ENCODE measurements at places on chromosomes 7 and 10.
A peak's percentile ranks its signal among the peaks of the same experiment; 100 is the strongest.

DNA sequence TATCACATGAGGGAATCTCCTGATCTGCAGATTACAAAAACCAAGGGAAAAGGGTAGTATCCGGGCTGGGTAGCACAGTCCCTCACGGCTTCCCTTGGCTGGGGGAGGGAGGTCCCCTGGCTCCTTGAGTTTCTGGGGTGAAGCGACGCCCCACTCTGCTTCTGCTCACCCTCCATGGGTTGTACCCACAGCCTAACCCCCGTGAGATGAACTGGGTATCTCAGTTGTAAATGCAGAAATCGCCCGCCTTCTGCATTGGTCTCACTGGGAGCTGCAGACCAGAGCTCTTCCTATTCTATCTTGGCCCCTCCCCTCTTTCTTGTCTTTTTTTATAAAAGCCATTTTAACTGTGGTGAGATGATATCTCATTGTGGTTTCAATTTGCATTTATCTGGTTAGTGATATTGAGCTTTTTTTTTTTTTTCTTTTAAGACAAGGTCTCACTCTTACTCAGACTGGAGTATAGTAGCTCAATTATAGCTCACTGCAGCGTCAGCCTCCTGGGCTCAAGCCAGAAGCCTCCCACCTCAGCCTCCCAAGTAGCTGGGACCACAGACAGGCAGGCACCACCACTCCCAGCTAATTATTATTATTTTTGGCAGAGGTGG, 87.8 kb downstream of the ABCC2 start:
- no peak for DNase-seq

- DNase-seq: no peak
Observed at GRCh38 chr7:157551325-157552070, 214.7 kb downstream of the DNAJB6 start.

GRCh38 chr7:80467069-80467468, 44.8 kb downstream of the GNAT3 start:
- DNase-seq: no peak

DNA sequence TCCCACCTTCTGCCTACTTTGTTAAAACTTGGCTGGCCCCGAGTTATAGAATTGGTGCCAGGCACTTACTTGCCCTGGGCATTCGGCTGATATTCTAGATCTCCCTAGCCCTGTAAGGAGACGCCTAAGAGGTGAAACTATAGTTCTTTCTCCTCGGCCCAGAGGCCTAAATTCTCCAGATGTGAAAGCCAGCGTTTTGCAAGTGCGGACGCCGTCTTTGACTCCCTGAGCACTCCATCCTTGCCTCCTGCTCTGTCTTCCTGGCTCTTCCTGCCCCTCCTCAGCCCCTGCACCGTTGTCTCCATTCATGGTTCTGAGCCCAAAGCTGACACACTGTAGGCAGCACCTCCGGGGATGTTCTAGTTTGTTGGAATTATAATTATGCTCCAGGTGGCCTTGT, 11.2 kb downstream of the SMKR1 start:
- no peak for DNase-seq

GRCh38 chr10:86209726-86210125, 156.9 kb downstream of the GRID1 start:
- no peak for DNase-seq

DNA sequence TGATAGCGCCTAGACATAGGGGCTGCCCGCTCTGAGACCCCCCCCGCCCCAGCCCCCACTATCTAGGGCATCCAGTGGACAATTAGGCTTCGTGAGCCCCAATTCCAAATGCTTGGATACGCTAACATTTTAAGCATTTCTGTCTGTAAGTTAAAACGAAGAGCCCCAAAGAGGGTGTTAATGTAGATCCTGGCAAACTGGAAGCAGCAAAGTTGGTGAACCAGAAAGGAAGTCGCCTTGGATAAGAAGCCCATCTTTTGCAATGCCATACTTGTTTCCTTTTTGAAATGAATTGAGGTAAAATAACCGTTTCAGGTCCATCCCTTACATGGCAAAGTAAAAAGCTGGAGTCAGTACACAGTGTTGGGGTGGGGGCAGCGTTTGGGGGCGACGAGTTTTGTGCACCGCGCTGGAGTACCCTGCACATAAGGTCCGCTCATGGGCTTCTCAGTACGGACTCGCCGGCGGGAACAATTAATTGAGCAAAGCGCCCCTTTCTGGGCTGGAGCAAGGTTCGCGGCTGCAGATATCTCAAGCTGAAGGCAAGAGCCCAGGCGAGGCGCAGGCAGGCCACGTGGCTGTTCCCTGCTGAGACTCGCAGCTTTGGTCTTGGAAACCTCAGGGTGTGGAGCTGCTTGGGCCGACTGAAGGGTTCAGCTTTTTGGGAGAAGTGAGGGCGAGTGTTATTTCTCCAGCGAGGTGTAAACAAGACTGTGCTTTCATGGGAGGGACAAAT, 1.4 kb upstream of the TWIST1 start:
- DNase-seq: no peak

DNA sequence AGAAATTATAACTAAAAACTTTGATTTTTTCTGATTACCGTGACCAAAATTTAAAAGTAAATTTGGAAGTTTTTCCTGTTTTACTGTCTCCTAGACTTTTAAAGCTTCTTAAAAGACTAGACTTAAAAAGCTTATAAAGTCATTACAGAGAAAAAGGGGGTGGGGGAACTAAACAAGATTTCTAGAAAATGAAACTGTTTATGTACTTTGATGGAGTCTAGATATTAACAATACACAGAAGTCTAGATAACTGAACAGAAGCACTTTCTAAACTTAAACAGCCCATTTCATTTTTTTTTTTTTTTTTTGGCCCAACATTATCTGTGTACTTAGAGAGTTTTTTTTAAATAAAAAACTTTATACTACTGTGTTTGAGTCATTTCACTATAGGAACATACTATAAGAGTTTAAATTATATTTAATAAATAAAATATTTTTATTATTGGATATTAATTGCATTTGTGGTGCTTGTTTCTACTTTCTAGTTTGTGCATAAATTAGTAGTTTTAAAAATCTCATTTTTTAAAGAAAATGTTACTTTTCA, 98.5 kb downstream of the PHTF2 start:
- DNase-seq: no peak

- DNase-seq: no peak
Observed at GRCh38 chr10:77325233-77325537, 312.4 kb downstream of the KCNMA1 start.

DNA sequence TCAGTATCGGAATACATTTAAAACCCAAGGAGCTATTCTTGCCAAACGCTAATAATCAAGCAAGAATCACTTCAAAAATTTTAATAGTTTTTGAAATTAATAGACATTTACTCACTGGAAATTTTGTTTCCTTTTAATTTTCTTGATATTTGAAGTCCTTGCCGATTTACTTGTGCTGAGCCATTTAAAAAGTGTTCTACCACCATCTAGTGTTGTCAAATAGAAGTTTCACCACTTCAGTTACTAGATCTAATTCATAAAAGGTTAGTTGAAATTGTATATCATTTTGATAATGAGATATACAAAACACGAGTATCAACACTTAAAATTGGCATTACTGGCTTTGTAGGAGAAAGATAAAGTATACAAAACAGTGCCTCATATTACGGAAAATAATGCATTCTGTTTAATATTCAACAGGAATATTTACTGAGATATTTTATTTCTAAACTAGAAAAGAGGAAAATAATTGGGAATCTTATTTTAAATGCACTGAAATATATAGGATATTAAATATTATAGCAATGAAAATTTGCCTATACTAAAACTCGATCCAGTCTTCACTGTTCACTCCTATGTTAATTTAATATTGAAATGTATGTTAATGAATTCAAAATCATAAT, 664.8 kb upstream of the SEMA3D start:
- DNase-seq: no peak

DNA sequence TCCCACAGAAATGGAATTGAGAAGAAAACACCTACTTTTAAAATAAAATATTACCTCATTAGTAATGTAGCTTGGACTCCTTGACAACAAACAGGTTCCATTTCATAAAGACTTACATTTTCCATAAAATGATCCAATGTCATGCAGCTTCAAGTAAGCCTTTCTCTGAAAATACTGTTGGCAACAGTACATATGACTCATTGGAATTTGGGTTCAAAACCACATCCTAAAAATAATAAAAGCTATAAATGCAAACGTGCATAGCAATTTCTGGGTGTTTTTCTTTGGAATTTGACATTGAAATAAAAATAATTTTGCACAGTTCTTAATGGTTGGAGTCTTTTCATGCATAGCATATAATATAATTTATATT, 47.9 kb downstream of the FHIP2A start:
- no peak for DNase-seq

DNA sequence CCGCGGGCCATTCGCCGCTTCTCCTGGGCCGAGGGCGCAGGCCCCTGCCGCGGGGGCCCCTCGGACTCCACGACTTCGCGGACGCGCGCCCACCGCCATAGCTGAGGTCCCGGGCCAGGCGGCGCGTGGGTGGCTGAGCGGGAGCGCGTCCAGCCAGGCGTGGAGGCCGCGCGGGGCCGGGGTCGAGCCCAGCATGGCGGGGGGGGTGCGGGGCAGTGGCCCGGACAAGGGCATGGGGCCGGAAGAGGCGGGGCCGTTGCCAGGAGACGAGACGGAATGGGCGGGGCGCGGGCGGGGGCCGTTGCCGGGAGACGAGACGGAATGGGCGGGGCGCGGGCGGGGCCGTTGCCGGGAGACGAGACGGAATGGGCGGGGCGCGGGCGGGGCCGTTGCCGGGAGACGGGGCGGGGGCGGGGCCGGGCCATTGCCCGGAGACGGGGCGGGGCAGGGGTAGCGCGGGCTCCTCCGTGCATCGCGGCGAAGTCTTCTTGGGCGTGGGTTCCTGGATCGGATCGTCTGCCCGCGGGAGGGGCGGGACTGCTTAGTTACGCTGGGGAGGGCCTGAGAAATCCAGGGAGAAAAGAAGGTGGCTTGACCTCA, 14.8 kb downstream of the ADAM8 start:
- peak; percentile 79 for DNase-seq

DNA sequence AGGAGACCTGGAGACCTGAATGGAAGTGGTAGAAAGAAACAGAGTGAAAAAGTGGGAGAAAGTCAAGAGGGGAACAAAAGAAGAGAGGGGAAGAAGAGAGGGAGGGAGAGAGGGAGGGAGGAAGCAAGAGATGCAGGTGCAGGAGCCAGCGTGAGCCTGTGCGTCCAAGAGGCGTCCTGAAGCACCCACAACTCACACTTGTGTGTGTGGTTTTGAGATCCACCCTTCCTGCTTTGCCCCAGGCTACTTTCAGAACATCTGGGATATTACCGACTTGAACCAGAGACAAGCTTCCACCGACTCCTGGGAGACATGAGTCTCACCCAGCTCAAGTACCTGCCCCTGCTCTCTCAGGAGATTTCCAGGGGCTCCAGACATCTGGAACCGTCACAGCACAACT, 9.8 kb downstream of the AFAP1L2 start:
- DNase-seq: no peak

GRCh38 chr10:27568196-27569175, 64.4 kb downstream of the RAB18 start:
- no peak for DNase-seq

GRCh38 chr7:29496355-29497020, 67.1 kb upstream of the PRR15 start:
- DNase-seq: no peak

GRCh38 chr7:101163279-101164070, 1.9 kb downstream of the VGF start:
- DNase-seq: no peak

GRCh38 chr10:119201233-119201632, 6.1 kb upstream of the GRK5 start:
- DNase-seq: no peak

DNA sequence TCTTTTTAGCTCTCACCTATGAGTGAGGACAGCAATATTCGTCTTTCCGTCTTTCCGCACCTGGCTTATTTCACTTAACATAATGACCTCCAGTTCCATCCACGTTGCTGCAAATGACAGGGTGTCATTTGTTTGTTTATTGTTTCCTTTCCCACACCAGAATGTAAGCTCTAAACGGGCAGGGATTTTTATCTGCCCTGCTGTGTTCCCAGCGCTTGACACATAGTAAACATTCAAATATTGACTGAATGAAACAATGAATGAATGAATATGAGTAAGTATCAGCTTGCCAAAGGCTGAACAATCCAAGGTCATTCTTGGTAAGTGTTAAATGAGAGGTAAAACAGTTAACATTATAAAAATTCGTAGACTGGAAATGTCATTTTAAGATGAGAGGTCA, 12.8 kb downstream of the SH3PXD2A start:
- DNase-seq: no peak

DNA sequence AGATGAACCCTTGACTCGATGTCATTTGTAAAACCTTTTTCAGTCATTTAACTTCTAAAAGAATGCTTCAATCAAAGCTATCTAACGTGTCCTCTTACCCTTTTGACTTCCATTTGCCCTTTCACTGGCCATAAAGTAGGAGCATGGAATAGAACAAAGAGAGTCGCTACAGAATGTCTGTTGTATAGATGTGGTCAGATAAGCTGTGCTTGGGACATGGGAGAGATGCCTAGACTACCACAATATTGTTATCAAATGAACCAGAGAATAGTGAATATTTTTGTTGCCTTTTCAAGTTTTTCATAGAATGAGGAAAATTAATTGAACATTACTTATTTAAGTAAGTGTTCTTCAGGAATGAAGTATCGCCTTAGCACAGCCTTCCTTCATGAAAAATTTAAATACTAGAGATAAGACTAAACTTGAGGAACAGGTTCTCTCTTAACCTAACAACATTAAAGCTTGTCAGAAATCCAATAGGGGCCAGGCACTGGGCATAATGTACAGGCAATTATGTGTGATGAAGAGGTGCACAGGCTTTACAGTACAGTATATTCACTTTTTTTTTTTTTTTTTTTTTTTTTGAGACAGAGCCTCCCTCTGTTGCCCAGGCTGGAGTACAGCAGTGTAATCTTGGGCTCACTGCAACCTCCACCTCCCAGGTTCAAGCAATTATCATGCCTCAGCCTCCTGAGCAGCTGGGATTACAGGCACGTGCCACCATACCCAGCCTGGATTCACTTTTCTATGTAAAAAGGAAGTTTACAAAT, 7.5 kb upstream of the KMT2E start:
- no peak for DNase-seq

GRCh38 chr7:46432708-46433107, 511.6 kb upstream of the IGFBP3 start:
- no peak for DNase-seq

DNA sequence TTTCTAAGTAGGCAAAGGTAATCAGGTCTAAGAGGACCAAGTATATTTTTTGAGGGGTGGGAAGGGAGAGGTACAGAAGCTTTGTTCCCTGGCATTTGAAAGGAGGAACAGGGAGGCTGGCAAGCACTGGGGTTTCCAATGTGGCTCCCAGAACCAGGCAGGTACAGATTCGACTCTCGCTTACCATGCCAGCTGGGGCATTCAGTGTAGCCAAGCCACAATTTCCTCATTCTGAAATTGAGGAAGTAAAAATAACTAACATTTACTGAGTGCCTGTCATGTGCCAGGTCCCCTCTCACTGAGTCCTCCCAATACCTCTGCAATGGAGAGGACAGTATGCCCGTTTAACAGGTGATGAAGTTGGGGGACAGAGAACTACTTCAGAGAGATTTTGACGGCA, 45.9 kb upstream of the BET1 start:
- no peak for DNase-seq

GRCh38 chr7:140525743-140526142, 46.4 kb upstream of the MKRN1 start:
- DNase-seq: no peak

Data from T follicular helper cell (primary cell).